Stimulated activated CD8-positive, alpha-beta memory T cell treated with anti-CD3 and anti-CD28 coated beads, Interleukin-7, amount 100 ng/mL, for 1 hour (primary cell): ENCODE measurements at places on chromosomes 2 and 18.

GRCh38 chr2:109720380-109721106, 73.6 kb upstream of the RGPD5 start:
- no peak for DNase-seq

- DNase-seq: no peak
Measured at GRCh38 chr18:40055262-40055661, 1899.8 kb upstream of the PIK3C3 start.

- DNase-seq: no peak
Measured at GRCh38 chr2:16485251-16485650, 180.4 kb downstream of the CYRIA start.

DNA sequence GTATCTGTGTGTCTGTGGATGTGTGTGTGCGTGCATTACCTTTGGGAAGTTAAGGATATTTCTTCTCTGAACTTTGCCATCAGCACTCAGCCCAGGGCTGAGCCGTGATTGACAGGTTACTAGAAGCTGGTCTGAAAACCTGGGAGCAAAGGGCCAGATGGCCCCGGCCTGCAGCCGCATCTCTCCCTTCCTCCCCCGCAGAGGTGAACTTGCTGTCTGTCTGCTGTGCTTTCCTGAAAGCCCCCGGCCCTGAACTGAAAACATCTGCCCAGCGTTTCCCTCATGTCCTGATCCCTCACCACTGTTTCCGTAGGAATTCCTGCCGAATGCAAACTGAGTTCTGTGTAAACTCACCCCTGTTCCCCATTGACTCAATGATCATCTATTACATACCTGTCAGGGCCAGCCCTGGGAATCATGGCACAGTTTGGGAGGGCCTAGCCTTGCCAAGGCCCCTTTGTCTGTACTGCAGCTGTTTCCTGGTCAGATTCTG, 45.8 kb downstream of the MYCN start:
- DNase-seq: no peak

DNA sequence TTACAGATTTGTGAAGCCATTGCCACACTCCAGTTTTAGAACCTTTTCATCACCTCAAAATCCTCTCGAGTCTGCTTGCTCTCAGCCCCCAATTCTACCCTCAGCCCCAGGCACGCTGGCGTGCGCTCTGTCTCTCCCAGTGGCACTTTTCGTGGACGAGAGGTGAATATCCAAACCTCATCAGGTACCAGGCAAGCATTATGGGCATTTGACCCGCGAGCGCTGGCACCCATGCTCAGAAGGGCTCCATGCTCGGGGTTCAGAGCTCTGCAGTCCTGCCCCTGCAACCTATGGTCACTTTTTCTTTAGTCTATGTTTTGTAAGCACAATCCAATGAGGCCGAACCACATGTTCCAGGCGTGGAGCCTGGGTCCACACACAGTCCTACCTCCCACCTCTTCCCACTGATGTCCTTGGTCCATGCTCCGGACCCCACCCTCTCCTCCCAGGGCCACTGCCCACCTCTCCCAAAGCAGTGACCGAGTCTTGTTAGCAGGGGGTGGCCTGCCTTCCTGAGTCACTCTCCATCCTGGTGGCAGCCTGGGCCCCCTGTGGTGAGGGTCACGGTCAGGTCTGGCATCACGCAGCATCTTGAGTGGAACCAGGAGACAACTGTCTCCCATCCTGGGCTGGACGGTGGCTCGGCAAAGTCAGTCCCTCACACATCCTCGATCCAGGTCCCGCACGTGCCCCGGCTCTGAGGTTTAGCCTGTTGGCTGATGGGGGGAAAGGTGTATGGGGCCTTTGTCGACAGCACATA, 256.9 kb downstream of the NDUFA10 start:
- DNase-seq: no peak

DNA sequence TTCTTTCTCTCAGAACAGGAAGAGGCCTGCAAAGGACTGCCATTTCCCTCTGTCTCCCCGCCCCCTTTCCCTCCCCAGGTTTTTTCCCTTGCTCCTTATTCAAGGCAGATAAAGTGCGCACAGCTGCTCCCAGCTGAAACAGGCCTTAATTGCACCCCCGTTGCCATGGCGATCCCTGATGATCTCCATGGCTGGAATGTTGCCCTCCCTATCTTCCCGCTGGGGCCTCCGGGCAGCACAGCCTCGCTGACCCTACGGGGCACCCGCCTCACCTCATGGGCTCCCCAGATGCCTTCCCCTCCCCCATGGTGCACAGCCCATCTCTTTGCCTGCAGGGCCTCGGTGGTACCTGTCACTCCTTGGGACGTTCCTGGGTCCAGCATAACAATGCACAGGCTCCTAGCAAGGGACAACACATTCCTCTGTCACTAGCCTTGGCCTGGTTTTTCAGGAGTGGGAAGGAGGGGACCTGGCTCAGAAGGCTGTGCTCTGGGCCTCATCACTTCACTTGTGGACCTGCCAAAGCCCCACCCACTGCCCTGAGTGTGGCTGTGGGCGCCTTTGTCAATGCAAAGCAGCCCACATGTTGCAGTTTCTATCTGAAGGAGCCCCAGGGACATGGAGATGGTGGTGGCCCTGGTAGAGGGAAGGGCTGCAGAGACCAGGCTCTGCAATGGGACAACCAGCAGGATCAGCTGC, 115.0 kb downstream of the CELF4 start:
- DNase-seq: no peak

DNA sequence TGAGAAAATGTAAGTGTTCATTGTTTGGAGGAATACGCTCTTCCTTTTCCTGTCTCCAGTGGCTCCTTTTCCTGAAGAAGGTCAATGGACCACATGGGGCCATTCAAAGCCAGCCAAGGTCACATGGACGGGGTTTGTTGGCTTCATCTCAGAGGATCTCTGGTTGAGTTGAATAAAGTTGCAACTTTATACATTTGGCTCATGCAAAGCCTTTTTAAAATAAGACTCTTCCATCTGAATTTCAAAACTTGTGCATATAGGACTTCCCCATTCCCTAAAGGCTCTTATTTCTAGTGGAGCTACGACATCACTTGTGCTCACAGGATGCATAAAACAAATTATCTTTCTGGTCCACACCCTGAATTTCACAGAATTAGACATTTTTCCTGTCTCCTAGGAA, 235.5 kb downstream of the CMPK2 start:
- DNase-seq: no peak

GRCh38 chr2:42844901-42845821, 52.8 kb upstream of the HAAO start:
- no peak for DNase-seq

- no peak for DNase-seq
Measured at GRCh38 chr2:173231465-173231864, 123.2 kb upstream of the CDCA7 start.

DNA sequence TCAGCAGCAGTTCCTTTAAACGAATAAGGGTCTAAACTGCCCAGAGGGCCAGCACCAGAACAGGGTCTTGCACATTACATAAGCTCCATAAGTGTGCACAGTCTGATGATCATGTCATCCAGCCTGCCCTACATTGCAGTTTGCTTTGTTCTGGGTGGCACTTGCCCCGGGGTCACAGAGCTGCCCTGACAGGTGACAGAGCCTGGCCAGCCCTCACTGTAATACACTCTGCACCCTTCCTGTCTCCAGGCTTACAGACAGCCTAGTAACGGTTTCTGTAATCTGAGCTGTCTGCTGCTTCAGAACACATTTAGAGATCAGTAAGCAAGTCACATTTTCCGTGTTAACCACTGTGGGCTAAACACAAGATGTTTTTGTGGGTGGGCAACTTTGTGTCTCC, 213.3 kb downstream of the FAM210A start:
- no peak for DNase-seq
